Lower leg skin (tissue), 4 donors: ENCODE measurements at places on chromosomes 4 and X. TPM values are rescaled to one million over a fixed set of nuclear protein-coding genes. Genes with fewer than 3 reads are reported as not detected.

DNA sequence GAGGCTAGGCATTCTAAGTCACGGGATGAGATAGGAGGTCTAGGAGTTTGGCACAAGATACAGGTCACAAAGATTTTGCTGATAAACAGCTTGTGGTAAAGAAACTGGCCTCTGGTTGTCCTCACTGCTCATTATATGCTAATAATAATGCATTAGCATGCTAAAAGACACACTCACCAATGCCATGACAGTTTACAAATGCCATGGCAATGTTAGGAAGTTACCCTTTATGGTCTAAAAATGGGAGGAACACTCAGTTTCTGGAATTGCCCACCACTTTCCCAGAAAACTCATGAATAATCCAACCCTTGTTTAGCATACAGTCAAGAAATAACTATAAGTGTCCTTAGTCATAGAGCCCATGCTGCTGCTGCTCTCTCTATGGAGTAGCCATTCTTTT lies 286.9 kb downstream of the ZNF674 start:
- DNase-seq: no peak

GRCh38 chr4:83250687-83251446 lies 33.7 kb downstream of the COQ2 start:
- no peak for DNase-seq

The GAGE12E gene
- not detected for total RNA-seq

The LSM6 gene
- total RNA-seq: 17.2 TPM

The MED12 gene
- 42.9 TPM for total RNA-seq

The PAK3 gene
- total RNA-seq: 5.4 TPM

- DNase-seq: no peak
Measured at GRCh38 chr4:20137176-20137575, 114.5 kb upstream of the SLIT2 start.

DNA sequence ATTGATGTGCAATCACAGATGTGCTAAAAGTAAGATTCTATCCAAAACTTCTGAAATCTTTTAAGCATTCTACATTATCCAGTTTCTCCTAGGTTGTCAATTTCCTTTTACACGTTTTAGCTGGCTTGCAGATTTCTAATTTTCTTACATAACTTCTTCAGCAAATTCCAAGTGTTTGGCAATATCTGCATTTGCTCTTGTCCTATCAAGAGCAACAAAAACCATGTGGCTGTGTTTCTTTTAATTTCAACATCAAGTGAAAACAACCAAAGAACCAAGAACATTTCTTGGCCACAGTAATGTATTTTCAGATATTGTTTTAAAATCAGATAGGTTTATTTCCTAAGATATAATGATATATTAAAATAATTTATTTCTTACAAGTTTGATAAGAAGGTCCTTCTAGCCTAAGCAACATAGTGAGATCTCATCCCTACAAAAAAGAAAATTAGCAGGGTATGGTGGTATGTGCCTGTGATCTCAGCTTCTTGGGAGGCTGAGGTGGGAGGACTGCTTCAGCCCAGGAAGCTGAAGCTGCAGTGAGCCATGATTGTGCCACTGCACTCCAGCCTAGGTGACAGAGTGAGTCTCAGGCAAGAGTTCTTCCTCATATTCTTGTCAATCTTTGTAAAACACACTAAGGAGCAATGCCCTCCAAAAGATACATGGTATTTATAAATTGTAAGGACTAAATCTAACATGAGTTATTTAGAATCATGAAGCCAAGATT lies 131.4 kb upstream of the NAP1L5 start:
- no peak for DNase-seq

The P2RY10 gene
- 2.7 TPM for total RNA-seq

DNA sequence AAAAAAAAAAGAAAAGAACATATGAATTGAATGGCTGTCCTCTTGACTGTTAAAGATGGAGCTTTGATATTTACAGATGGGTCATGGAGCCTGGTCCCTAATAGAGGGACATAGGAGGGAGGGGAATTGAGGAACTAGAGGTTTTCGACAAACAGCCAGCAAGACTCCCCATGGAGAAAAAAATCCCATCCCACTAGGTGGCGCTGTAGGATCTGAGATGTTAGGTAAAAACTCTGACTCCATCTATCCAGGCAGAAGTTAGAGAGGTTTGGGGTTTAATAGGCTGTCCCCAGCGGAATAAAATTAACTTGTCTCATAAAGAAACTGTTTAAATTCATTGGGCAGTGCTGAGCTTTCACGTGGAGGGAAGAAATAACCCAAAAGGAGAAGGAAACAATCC lies 45.9 kb downstream of the HMGB2 start:
- DNase-seq: no peak

- no peak for DNase-seq
Measured at GRCh38 chrX:57104921-57105398, 16.4 kb downstream of the SPIN2B start.

DNA sequence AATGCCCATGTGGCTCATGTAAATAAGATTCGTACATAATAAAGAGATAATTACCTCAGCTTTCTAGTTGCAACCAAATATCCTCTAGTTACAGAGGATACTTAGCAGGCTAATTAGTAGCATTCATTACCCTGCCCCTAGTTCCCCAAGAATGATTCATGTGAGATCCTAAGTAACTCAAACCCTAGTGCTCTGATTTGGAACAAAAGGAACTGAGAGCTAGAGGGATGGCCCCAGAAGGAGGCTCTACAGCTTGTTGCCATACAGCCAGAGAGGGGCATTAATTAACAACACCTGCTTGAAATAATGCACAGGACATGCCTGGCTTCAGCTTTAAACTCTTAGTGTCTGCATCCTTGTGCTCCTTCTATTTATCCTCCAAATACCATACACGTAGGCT lies 32.6 kb upstream of the CBR4 start:
- no peak for DNase-seq

- no peak for DNase-seq
Measured at GRCh38 chr4:34138385-34138784, 2105.9 kb downstream of the ARAP2 start.

- DNase-seq: no peak
Measured at GRCh38 chr4:136414981-136415380, 1117.3 kb downstream of the PCDH18 start.

The RBM46 gene
- not detected for total RNA-seq

GRCh38 chr4:51932261-51932660 lies 87.9 kb downstream of the LRRC66 start:
- no peak for DNase-seq

- DNase-seq: no peak
Measured at GRCh38 chrX:45191383-45191782, 9.3 kb downstream of the DIPK2B start.

The AVPR2 gene
- 0.53 TPM for total RNA-seq

GRCh38 chr4:7295197-7295910 lies 103.0 kb downstream of the SORCS2 start:
- no peak for DNase-seq

- no peak for DNase-seq
Measured at GRCh38 chr4:147617841-147618691, 869 bp downstream of the TMEM184C start.

- DNase-seq: no peak
Measured at GRCh38 chr4:101262683-101263082, 84.6 kb downstream of the PPP3CA start.

- no peak for DNase-seq
Measured at GRCh38 chr4:4386296-4386735, 586 bp upstream of the NSG1 start.

- no peak for DNase-seq
Measured at GRCh38 chr4:27595571-27596360, 735.1 kb downstream of the STIM2 start.

The RPGR gene
- total RNA-seq: 30.0 TPM

- DNase-seq: peak; percentile 71
Measured at GRCh38 chr4:5925419-5926200, 32.7 kb upstream of the CRMP1 start.

DNA sequence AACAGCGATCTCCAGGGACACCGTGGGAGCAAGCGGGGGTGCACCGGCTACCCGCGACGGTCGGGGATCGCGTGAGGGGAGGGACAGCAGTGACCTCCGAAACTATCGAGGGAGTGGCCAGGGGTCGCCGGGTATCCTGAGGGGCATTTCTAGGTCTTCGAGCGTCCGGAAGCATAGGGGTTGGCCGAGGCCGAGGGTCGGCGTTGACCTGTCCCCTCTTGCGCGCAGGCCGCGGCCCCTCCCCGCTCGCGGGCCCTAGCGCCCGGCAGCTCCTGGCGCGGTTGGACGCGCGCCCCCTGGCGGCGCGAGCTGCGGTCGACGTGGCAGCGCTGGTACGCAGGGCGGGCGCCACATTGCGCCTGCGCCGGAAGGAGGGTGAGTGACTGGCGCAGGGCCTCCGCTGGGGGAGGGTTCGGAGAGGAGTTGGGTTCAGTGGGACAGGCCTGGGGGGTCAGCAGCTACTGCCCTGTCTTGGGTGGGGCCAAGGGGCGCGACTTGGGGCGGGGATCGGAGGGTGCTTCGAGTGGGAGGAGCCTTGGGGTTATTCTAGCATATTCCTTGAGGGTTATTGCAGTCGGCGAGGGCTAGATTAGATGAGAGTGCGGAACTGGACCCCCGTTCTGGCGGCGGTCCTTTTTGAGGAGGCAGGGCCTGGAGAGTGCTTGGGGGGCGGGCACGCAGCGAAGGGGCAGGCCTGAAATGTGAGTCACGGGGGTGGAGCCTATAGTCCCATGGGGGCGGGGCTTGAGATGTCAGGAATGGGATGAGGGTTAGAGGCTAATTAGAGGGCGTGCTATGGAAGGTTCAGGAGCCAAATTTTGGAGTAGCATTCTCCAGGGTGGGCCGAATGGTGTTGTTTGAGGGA lies 1.2 kb downstream of the MAGIX start:
- DNase-seq: peak; percentile 97

- no peak for DNase-seq
Measured at GRCh38 chr4:113756005-113756410, 5.5 kb downstream of the CAMK2D start.

DNA sequence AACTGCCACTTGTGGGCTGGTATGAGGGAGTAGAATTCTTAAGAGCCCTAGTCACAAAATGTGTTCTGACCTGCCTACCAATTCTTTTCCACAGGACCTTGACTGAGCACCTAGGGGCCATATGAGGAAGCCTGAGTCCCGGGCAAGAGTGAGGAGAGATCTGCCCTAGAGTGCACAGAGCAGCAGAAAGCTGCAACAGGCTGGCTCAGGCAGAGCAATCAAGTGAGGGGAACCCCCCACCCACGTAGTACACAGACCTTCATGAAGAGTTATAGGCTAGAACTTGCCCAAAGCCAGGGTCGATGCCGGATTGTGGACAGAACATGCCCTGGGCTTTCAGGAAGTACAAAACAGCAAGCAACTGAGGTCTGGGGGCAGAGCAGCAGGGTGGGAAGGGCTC lies 117.0 kb downstream of the SPOCK3 start:
- no peak for DNase-seq

- no peak for DNase-seq
Measured at GRCh38 chrX:30821116-30821515, 67.9 kb downstream of the TAB3 start.

The ADGRA3 gene
- total RNA-seq: 8.4 TPM

DNA sequence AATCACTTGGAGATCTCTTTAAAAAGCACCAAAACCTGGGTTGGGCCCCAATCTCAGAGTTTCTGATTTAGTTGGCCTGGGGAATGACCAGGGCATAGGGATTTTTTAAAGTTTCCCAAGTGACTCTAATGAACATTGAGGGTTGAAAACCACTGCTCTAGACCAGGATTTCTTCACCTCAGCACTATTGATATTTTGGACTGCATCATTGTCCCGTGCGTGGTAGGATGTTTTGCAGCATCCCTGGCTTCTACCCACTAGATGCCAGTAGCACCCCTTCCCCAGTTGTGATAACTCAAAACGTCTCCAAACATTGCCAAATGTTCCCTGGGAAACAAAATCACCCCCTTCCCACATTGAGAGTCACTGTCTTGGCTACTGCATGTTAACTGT lies 61.8 kb downstream of the ATXN3L start:
- DNase-seq: no peak

- DNase-seq: no peak
Measured at GRCh38 chrX:43269201-43269600, 386.9 kb upstream of the MAOA start.

The SYN1 gene
- 0.10 TPM for total RNA-seq

DNA sequence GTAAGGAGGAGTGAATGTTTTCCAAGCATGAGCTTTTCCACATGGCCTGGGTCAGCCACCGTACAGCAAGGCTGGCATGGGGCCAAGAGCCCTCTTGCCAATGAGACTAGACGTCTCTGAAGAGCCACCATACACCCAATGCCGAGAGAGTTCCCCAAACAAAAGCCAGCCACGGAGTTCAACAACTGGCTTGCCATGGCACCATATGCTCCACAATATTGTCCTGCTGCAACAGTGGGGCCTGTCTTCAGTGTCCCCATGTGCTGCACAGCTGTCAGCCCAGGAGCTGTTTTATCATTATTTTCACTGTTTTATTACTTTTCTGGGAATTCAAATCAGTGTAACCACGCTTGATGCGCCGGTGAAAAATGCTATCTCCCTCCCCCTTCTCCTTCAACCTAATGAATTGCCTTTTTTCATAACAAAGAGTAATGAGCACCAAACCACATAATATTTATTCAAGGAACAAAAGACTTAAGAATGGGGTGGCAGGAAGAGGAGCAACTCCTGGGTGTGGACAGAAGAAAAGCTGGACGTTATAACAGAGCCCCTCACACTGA lies 18.4 kb downstream of the MAML3 start:
- DNase-seq: no peak

- peak; percentile 17 for DNase-seq
Measured at GRCh38 chrX:151396042-151396824, 773 bp upstream of the VMA21 start.

GRCh38 chrX:154321594-154321993 lies 26.0 kb downstream of the TKTL1 start:
- no peak for DNase-seq

The F8A1 gene
- total RNA-seq: 3.8 TPM

The ATP2B3 gene
- total RNA-seq: 0.07 TPM

The SPATA4 gene
- total RNA-seq: not detected

GRCh38 chr4:124514588-124514987 lies 197.9 kb downstream of the ANKRD50 start:
- DNase-seq: no peak

GRCh38 chr4:77797239-77797638 lies 21.9 kb downstream of the CNOT6L start:
- no peak for DNase-seq

The CPLX1 gene
- not detected for total RNA-seq

- DNase-seq: no peak
Measured at GRCh38 chr4:39043058-39043860, 11.1 kb upstream of the TMEM156 start.

The PSAPL1 gene
- 142 TPM for total RNA-seq
